ENCODE measurements at places on chromosomes 11 and 22.

DNA sequence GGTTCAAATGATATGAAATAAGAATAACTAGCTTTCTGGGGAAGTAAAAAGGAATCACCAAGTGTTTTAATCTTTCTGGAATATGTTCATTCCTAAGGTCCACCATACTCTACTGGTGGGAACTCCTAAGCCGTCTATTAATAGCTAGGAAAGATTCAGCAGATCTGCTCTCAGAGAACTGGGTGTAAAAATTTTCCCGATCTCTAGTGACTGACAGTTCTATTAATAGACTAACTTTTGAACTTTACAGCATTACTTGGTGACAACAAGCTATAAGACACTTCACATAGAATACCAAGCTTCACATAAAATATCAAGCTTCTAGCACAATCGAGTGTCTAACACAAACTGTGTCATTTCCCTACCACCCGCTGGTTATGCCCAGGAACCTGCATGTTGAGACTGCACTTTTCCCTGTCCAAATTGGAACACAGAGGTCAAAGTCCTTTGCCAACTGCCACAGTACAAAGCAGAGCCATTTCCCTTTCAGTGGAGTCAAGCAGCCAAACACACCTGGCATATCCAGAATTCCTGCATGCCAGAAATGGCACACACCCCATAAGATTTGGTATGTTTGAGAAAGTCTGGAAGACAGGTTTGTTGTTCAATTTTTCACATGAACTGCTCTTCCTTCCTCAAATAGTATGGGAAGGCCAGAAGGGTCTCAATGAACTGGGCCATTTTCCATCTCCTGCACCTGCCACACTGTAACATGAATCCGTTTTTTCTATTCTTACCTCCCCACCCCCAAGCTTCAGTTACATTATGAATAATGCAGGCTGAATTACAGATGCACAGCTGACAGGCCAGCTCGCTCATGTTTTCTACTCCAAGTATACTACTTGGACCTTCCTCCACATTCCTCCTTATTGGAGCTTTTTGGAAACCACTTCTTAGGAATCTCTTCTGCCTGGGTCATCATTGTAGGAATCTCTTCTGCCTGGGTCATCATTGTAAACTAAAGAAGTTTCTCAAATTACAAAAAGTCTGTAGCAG lies 3.7 kb downstream of the OSBP start:
- DNase-seq, result no peak

DNA sequence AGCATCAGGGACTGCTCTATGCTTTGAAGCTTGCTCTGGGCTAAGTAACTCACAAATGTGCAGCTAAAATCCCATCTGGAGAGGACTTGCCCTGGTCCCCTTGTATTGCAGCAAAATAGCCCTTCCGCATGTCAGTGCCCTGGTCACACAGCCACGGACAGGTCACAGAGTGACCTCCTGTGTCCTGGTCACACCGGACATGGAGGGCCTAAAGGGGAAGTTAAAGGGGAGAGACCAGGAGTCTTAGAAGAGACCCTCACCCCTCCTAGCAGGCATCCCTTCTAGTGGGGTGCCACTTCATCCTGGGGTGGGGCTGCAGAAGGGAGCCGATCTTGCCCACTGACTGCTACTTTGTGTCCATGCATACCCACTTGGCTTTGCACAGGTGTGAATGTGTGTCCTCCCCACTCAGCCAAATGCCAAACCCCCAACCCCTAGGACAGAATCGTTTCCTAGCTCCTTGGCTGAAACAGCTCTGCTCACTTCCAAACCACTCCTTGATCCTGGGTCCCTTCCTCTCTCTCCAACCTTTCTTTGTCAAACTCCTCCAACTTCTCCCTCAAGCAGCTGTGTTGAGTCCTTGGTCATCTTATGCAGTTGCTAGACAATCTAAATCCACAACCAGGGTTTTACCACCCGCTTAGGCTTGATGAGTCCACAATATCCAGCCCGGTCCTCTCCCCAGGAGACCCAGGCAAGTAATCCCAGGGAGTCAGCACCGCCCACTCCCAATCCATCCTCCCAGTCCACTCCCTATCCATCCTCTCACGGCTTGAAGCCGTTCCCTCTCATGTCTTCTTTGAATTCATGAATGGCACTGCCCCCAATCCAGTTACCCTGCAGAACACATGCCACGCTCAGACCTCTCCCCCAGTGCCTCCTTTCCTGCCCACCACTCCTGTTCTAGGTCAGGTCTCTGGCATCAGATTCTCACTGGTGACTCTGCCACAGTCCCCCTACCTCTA lies 3.3 kb upstream of the FXYD6 start:
- DNase-seq, result no peak

DNA sequence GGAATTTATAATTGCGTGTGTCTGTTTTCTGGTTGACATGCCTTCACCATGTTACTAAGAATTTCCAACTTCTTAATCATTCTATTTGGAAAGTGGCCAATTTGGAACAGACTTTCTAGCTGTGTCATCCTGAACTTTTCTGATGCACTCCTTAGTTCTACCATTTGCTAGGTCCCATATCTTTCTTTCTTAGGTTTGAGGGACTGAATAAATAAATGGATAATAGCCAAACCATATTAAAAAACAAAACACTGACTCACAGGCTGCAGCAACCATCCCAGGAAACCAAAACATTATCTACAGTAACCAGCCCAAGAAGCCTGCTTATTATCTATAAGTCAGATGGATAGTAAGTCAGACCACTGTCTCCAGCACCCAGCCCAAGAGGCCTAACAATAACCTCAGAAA lies 57.5 kb upstream of the PLET1 start:
- DNase-seq, result no peak

DNA sequence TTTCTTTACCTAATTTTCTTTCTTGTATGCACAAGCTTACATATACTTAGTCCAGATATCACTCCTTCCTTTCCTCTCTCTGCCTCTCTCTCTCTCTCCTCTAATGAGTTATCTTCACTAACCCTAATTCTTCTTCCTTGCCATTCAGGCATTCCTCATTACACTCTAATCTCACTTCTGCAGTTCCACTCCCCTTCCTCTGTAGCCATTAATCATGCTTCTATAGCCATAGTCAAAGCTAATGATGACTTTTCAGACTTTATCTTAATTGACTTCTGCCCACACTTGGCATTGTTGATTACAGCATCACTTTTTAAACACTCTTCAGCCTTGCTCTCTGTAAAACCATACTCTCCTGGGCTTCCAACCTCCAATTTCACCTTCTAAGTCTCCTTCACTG lies 35.3 kb upstream of the SC5D start:
- no peak for DNase-seq

DNA sequence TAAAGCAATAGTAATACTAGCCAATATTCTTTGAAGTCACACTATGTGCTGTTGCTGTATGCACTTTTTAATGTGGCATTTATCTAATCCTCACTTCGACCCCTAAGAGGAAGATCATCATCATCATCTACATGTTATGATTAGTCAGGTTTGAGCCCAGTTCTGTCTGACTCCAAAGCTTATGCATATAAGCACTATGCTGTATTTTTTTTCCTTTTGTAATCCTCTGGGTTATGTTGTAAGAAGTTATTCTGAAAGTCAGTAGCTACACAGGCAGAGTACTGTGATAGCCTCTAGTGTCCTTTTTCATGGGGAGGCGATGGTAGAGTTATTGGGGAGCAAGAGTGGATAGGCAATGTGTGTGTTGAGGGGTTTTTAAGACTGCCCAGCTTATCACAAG lies 11.1 kb downstream of the MMP20 start:
- no peak for DNase-seq

DNA sequence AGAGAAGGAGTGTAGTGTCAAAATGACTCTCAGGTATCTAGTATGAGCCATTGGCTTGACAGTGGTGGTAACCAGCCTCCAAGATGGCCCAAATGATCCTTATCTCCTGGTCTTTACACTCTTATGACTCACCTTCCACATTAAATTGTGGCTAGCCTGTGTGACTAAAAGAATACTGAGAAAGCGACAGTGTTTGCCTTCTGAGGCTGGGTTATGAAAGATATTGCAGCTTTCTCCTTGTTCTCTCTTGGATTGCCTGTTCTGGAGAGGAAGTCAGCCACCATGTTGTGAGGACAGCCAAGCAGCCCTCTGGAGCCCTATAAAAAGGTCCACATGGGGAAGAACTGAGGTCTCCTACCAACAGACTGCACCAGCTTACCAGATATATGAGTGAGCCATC lies 15.8 kb downstream of the C11orf71 start:
- no peak for DNase-seq

- DNase-seq, result no peak
Observed at GRCh38 chr22:40330615-40331014, 15.7 kb upstream of the ADSL start.

DNA sequence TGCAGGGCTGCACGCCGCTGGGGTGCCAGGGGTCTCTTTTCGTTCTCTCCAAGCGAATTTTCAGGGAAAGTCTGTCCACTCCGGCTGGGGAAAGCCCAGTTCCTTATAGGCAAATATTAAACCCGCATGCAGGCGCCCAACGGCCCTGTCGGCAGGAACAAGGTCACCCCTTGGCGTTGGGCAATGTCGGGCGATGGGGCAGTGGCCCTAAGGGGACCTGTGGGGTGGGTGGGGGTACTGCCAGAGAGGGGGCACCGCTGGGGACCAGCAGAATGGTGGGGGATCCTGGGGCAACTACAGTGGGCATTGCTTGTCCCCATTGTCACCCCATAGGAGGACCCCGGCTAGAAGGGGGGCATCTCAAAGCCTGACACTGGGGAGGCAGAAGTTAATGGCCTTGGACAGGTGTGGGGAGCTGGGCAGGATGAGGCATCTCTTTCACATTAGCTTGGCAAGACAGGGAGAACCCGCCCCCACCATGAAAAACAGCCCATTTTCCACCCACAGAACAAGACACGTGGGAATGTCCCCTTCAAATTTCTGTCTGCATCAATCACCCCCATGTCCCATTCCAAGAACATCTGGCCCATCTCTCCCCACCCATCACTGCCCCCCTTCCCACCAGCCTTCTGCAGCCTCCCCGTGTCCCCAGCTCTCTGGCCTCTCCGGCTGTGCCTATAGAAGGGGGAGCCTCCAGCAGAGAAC lies 5.5 kb upstream of the IGF2 start:
- DNase-seq, result no peak
